ENCODE measurements at places on chromosomes 3 and 15.

GRCh38 chr3:53628536-53629401, 134.4 kb downstream of the CACNA1D start:
- no peak for DNase-seq

DNA sequence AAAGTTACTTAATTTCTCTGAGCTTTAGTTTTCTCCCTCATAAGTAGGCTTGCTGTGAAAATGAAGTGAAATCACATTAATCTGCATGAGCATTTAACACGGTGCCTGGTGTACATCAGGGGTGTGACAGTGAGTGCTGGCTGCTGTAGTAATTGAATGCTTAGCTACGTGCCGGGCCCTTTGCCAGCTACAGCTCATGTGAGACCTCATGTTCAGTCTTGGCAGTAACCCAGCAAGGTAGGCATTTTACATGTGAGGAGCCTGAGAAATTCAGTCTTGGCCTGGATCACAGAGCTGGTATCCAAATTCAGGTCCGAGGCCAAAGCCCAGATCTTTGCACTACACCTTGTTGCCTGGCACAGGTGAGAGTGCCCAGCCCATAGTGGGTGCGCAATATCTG, 9.1 kb downstream of the GHRL start:
- no peak for DNase-seq

DNA sequence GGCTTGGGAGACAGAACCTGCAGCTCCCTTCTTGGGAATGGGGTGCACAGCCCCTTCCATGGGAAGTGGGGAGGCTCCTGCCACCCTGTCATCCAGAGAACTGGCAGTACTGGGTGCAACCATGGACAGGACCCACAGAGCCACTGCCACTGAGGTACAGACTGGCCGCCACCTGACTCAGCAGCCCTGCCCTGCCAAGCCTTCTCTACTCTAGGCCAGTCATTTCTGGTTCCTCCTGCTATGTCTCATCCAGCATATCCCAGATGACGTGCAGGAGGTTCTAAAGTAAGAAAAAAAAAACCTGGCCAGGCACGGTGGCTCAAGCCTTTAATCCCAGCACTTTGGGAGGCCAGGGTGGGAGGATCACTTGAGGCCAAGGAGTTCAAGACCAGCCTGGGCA, 76.9 kb upstream of the RPL32 start:
- no peak for DNase-seq

GRCh38 chr3:170716172-170716805, 130.4 kb upstream of the SLC7A14 start:
- no peak for DNase-seq

GRCh38 chr3:193795062-193795690, 202.2 kb downstream of the OPA1 start:
- no peak for DNase-seq

GRCh38 chr3:18100121-18100520, 325.0 kb downstream of the SATB1 start:
- no peak for DNase-seq

Data from stimulated activated CD4-positive, alpha-beta T cell treated with anti-CD3 and anti-CD28 coated beads, TNF-alpha, amount 100 ng/mL, for 1 hour (primary cell).